Activated CD4-positive, alpha-beta T cell treated with anti-CD3 and anti-CD28 coated beads, Interleukin-2, amount 50 U/mL, for 4 hours (primary cell): ENCODE measurements at places on chromosomes 13 and 19.

DNA sequence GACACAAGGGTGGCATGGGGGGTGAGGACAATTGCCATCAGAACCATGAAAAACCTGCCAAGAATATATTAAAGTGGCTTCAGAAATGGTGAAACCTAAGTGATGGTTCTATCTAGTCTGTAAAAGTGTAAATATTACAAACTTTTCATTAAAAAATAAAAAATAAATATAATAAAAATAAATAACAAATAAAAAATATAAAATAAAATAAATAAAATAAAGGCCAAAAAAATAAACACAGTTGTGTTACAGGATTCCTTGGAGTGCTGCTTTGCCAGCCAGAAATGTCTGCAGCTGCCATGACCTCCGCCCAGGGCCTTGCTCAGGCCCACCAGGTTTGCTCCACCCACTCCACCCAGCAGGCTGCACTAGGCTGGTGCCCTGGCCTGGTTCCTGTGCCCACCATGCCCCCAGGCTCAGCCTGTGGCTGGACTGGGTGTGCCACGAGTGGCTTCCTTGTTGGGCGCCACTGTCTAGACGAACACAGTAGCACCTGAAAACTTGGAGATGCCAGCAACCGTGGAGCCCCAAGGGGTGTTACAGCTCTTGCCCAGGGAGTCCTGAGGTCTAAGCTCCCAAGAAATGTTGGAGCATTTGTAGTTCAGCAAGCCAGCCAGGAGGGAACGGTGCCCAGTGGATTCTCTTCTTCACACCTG, 20.9 kb downstream of the CCDC70 start:
- no peak for DNase-seq

DNA sequence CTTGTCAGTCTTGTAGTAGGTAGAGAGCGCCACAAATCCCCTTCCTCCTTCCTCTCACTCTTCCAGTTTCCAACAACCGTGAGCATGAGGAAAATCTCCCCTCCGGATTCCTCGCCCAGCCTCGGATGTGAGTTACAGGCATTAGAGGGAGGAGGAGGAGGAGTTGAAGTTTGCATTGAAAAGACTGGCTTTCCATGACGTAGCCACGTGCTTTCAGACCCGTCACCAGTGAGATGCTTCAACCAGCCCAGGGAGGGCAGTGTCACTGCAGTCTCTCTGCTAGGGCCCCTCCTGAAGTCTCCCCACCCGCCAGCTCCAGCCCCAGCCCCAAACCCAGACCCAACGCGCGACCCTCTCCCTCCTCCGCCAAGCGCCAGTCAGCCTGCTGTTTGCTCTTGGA, 442 bp upstream of the FGF14 start:
- no peak for DNase-seq

GRCh38 chr19:1668486-1669270, 16.3 kb upstream of the TCF3 start:
- no peak for DNase-seq

DNA sequence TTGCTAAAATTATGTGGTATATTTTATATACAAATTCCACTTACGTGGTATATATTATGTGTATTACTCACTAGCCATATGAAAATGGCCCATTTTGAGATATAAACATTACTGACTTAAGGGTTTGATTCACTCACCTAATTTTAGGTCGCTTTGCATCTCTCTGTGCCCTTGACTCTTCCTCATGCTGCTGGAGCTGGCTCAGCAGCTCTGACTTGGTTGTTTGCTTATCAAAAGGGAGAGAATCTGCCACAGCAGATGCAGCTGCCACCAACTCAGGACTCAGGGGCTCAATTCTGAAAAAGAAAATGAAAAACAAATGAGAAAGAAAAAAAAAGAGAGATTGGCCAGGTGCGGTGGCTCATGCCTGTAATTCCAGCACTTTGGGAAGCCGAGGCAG, 12.2 kb downstream of the MRPS31 start:
- DNase-seq, result no peak

- no peak for DNase-seq
Observed at GRCh38 chr19:17554968-17555479, 425 bp upstream of the COLGALT1 start.

- DNase-seq, result no peak
Observed at GRCh38 chr13:100512422-100512821, 76.2 kb downstream of the GGACT start.

- DNase-seq, result no peak
Observed at GRCh38 chr19:31572102-31572975, 223.1 kb upstream of the TSHZ3 start.
